ENCODE measurements at places on chromosomes 1 and 21.

DNA sequence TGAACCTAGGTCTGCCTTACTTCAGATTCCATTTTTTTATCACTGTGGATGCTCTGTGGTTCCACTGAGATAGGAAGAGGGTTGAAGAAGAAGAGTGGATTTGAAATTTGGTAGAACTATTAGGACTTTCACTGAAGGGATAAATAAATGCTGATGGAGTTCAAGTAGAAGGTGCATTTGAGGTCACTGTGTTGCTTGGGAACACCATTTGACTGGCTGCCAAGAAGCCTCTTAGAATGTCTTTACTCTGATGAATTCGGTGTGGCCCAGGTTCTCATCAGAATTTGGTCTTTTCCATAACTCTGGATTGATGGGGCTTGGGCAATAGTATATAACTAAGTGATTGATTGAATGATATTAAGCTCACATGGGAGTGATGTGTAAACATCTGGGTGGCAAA lies 11.9 kb downstream of the XPR1 start:
- DNase-seq = no peak

DNA sequence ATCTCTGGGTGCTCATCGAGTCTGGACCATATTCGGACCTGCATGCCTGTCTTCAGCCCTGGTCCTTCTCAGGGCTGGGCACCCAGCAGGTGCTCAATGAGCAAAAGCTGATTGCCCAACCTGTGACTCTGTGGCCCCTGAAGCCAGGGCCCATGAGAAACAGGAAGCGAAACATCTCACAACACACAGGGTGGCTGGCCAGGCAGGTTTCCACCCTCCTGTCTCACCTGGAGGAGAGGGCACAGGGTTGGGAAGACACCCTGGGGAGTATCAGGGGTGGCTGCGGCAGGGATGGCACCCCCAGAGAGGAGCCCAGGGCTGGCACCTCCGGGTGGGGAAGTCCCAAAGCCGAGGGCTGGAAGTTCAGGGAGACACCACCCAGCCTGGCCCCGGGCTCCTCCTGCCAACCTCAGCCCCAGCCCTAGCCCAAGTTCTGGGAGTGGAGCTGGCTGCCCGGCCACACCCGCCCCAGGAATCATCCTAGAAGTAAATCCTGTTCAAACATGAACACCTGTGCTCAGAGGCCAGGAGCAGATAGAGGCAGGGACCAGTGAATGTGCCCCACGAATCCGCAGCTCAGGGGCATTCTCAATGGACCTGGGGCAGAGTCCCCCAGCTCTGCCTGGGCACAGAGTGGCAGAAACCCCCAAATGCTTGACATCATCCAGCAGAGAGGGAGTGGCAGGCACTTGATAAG lies 54.6 kb downstream of the RAP1GAP start:
- no peak for DNase-seq

DNA sequence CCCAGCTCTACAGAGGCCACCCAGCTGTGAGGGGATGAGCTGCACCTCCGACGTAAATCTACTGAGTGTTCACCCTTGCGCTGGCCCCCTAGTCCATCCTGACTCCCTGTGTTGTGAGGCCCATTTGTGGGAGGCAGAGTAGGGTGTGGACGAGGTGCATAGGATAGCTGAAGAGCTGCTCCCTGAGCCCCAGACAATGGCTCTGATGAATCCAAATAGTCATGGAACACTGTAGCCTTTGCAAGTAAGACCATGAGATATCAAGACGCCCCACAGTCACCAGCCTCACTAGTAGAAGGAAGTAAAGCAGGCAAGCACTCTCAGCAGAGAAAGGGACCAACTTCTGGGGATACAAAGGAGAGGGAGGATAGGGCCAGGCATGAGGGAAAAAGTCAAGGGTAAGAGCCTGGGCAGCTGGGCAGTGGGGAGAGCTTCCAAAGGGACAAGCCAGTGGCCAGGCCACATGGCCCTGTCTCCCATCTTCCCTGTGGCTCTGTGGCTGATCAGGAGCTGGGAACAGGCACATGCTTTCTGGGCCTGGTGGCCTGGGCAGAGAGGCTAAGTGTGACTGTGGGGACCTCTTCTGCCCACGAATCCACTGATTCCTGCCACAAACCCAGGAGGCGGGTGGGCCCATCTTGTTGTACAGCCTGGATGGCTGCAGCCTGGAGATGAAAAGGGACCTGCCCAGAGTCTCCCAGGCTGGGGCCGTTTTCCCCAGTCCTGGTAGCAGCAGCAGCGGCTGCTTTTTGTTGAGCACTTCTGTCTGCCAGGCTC lies 55.5 kb upstream of the EPS8L3 start:
- DNase-seq = no peak

DNA sequence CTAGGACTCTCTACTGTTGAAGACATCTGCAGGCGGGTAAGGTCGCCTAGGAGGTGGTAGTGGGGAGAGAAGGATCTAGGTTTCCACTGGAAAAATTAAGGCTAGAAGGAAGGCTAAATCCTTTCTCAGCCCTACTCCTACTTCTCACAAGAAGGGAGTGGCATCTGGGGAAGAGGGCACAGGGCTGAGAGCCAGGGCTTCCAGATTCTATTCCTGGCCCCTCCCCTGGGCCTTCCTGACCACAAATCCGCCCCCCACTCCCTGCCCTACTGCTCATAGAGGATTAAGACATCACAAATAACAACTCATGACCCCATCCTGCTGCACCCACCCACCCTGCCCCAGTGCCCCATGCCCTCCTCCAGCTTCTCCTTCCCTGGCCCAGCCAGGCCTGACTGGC lies 2.5 kb downstream of the PHLDA3 start:
- DNase-seq = no peak

DNA sequence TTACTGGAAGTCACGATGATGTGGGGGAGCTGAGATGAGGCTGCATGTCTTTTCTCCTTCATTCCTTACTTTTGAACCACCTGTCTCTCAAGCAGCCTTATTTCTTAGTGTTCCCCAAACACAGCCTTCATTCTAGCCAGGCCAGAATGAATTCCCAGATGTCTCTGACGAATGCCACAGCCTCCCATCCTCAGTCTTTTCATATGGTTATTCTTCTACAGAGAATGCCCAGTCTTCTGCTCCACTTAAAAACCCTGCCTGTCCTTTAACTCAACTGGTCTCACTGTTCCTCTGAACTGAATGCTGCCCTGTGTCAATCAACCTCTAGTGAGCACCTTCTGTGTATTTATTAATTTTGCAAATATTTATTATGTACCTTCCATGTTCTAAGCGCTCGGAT lies 156.2 kb downstream of the PLA2G4A start:
- DNase-seq = no peak

DNA sequence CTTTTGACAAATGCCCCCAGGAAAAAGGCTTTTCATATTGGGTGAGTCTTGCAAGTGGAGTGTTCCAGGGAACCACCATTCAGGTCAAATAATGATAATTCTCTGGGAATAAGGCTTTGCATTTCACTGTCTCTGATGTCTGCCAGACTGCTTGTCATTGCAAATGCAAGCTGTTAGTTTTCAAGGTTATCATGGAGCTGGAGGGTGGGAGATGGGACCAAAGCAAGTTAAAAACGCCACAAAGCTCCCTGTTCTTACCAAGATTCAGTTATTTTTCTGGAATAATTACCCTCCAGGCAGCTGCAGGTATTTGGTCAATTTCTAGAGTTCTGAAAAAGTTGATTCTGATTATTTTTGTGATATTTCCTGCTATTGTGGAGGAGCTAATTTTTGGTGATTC lies 210.1 kb downstream of the GPR52 start:
- no peak for DNase-seq

GRCh38 chr21:22855581-22855980 lies 1857.4 kb downstream of the NCAM2 start:
- peak; percentile 37 for DNase-seq

Measured in RKO (cell line).